ENCODE measurements at places on chromosomes 1 and 21. TPM values are rescaled to one million over a fixed set of nuclear protein-coding genes. Genes with fewer than 3 reads are reported as not detected.

DNA sequence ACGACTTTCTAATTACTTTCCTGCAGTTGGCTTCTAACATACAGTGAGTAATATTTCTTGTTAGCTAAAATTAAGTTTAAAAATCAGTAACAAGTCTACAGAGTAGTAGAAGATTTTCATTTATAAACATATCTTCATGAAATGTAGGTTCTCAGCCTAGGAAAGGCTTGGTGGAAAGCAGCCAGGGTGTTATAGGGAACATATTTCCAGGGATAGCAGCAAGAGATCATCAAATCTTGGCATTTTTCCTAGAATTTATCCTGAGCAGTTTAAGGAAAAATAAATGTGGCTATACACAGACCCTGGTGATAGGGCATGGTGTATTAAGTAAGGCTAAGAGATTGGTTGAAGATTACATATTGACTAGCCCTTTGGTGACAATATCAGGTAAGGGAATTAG lies 203.5 kb upstream of the NEGR1 start:
- peak; percentile 53 for DNase-seq
- no peak overlapping the region for H3K27ac ChIP-seq
- H3K36me3 ChIP-seq = no peaks in the 10 kb centered on the region
- H3K4me1 ChIP-seq = no peaks in the 10 kb centered on the region
- no peaks in the 10 kb centered on the region for H3K27me3 ChIP-seq

DNA sequence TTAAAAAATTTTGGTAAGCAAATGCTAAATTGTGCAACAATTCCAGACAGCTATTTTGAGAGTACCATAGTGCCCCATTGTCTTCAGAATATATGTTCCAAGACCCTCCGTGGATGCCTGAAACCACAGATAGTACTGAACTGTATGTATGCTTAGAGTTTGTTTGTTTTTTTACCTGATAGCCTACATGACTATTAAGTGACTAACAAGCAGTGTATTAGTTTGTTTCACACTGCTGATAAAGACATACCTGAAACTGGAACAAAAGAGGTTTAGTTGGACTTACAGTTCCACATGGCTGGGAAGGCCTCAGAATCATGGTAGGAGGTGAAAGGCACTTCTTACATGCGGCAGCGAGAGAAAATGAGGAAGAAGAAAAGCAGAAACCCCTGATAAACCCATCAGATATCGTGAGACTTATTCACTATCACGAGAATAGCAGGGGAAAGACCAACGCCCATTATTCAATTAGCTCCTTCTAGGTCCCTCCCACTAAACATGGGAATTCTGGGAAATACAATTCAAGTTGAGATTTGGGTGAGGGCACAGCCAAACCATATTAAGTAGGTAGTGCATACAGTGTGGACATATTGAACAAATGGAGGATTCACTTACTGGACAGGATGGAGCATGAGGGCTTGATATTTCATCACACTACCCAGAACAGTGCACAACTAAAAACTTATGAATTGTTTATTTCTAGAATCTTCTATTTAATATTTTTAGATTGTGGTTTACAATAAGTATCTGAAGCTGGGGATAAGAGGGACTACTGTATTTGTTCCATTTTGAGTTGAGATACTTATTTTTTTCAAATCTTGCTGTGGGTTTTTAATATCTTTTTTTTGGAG lies 78.5 kb downstream of the LHX9 start:
- peak overlapping the region; percentile 66 for H3K27ac ChIP-seq
- H3K36me3 ChIP-seq = no peaks in the 10 kb centered on the region
- no peaks in the 10 kb centered on the region for H3K4me1 ChIP-seq
- no peak overlapping the region for H3K4me3 ChIP-seq
- no peaks in the 10 kb centered on the region for H3K27me3 ChIP-seq

- H3K4me3 ChIP-seq = no peak overlapping the region
- no peak for DNase-seq
- H3K27me3 ChIP-seq = no peaks in the 10 kb centered on the region
- H3K27ac ChIP-seq = no peak overlapping the region
- no peaks in the 10 kb centered on the region for H3K4me1 ChIP-seq
These were observed 57.3 kb downstream of the OBSCN start for GRCh38 chr1:228265167-228265566.

The P3H1 gene
- 47.4 TPM for total RNA-seq

DNA sequence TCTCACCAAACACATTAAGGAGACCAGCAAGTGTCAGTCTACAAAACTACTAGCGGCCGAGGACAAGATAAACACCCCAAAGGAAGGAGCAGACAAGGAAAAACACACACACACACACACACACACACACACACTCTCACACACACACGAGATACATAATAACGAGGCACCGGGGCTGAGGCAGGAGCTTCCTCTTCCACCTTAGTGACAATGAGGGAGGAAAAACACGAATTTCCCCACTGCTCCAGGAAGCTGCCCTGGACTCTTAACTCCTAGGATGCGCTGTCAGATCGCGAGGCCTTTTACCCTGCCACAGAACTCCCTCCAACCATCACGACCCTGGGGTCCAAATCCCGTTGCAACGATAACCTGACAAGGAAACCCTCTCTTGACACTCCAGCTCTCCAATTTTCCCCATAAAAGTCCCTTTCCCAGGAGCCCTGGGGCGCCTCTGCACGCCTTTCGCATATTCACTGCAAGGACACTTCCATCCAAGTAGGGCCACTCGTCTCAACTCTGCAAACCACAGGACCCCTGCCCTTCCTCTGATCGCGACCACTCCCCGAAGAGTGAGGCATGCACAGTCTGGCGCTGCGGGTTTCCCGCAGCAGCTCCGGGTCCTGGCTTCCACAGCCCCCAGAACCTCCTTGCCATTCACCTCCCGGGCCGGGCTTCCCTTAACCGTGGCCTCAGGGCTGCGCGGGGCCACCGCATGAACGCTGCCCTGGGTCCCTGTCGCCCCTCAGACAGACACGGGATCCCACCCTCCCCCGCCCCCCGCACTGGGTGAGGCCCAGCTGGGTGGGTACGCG lies 581 bp downstream of the ETV3 start:
- DNase-seq = no peak
- H3K36me3 ChIP-seq = peaks cover 36% of the 10 kb centered on the region
- H3K27me3 ChIP-seq = no peaks in the 10 kb centered on the region

DNA sequence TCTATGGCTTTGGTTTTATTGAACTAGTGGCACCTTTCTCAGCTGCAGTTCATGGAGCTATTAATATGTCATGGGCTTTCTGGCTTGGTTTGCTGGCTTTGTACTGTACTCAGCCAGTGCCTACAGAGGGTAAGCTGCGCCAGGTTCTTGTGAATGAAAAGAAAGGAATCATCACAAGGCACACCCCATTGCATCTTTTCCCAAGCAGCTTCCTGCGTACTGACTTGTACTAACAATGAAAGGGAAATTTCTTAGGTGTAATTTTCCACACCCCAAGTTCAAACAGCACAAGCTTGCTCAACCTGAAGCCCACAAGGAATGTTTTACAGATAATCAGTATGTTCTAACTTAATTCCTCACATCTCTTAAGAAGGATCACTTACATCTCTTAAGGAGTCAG lies 78.0 kb upstream of the TNFSF18 start:
- no peak overlapping the region for H3K4me3 ChIP-seq
- no peak overlapping the region for H3K27ac ChIP-seq
- DNase-seq = no peak
- H3K27me3 ChIP-seq = no peaks in the 10 kb centered on the region

- H3K27me3 ChIP-seq = no peaks in the 10 kb centered on the region
- H3K4me1 ChIP-seq = no peaks in the 10 kb centered on the region
- DNase-seq = no peak
- no peaks in the 10 kb centered on the region for H3K36me3 ChIP-seq
These were observed 9.8 kb downstream of the UBASH3A start for GRCh38 chr21:42413500-42413899.

DNA sequence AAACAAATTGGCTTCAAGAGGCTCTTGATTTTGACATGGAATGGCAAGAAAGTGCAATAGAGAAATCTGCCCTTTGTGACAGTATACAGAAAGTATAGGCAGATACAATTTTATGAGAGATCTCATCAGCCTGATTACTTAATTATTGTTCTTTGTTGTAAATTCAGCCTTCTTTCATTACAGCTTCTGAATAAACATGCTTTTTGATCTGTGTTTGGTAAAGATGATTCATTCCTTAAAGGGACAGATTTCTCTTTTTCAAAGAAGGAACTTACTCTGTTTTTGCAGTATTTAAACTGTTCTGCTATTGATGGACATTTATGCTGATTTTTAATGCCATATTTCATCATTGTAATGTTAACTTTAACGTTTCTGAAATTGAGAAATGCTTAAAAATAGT lies 13.7 kb upstream of the MPC2 start:
- H3K36me3 ChIP-seq = no peaks in the 10 kb centered on the region
- H3K4me1 ChIP-seq = no peaks in the 10 kb centered on the region
- H3K4me3 ChIP-seq = no peak overlapping the region
- DNase-seq = no peak
- no peak overlapping the region for H3K27ac ChIP-seq

GRCh38 chr1:170221031-170221430 lies 75.3 kb downstream of the NTMT2 start:
- H3K27me3 ChIP-seq = no peaks in the 10 kb centered on the region
- no peaks in the 10 kb centered on the region for H3K4me1 ChIP-seq
- DNase-seq = no peak

The AURKAIP1 gene
- total RNA-seq = 127 TPM

DNA sequence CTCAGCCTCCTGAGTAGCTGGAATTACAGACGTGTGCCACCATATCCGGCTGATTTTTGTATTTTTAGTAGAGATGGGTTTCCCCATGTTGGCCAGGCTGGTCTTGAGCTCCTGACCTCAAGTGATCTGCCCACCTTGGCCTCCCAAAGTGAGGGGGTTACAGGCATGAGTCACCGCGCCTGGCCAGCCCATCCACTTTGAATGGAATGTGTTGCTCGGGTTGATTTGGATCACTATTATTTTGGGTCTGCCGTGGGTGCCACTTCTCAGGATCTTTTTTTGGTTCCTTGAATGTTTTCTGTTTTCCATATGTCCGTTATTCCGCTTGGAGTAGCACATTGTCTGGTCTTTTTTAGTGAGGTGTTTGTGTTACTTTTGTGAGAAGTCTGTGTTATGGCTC lies 17.0 kb downstream of the PCNT start:
- H3K4me3 ChIP-seq = no peak overlapping the region
- H3K27me3 ChIP-seq = no peaks in the 10 kb centered on the region
- no peak for DNase-seq
- H3K27ac ChIP-seq = no peak overlapping the region
- no peaks in the 10 kb centered on the region for H3K4me1 ChIP-seq

DNA sequence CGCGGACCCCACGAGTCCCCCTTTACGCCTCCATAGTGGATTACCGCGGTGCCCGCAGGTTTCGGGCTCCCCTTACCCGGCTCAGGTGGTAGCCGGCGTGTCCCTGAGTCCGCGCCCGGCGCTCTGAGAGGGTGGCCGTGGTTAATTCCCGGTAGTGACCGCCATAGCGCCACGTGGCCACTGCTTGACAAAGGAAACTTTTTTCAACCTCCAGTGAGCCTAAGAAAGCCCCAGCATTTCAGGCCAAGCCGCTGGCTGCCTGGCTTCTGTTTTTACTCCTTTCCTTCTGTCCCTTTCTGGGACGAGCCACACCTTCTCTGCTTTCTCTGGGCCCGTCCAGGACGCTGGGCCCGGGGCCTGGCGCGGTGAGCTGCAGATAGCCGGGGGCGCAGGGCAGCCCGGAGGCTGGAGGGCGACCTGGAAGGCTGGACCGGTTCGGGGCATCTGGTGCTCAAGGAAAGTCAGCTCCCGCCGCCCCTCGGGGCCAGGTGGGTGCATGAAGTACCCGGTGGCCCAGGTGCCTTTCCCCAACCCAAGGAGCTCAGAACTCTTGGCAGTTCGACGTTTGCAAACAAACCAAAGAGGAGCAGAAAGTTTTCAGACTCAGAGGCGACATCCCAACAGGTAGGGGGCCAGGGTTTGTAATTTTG lies 540 bp upstream of the C1orf198 start:
- no peaks in the 10 kb centered on the region for H3K27me3 ChIP-seq
- H3K27ac ChIP-seq = peak overlapping the region; percentile 82
- no peaks in the 10 kb centered on the region for H3K36me3 ChIP-seq
- H3K4me1 ChIP-seq = peaks cover 36% of the 10 kb centered on the region
- peak; percentile 80 for DNase-seq

GRCh38 chr1:22359427-22359826 lies 92.2 kb upstream of the ZBTB40 start:
- peaks cover 55% of the 10 kb centered on the region for H3K27me3 ChIP-seq
- no peak overlapping the region for H3K27ac ChIP-seq
- no peaks in the 10 kb centered on the region for H3K36me3 ChIP-seq
- no peak for DNase-seq

- H3K4me3 ChIP-seq = no peak overlapping the region
- no peak for DNase-seq
- H3K27me3 ChIP-seq = no peaks in the 10 kb centered on the region
- no peak overlapping the region for H3K27ac ChIP-seq
- H3K4me1 ChIP-seq = no peaks in the 10 kb centered on the region
These were observed 8.0 kb upstream of the ZNF362 start for GRCh38 chr1:33248244-33248643.

- no peaks in the 10 kb centered on the region for H3K36me3 ChIP-seq
- H3K4me3 ChIP-seq = no peak overlapping the region
- no peak for DNase-seq
- H3K27me3 ChIP-seq = no peaks in the 10 kb centered on the region
These were observed 172.8 kb upstream of the SAMSN1 start for GRCh38 chr21:14718951-14719350.

The SH2D1B gene
- total RNA-seq = 1.2 TPM

GRCh38 chr1:70767377-70767776 lies 280.2 kb downstream of the PTGER3 start:
- no peaks in the 10 kb centered on the region for H3K4me1 ChIP-seq
- DNase-seq = no peak
- H3K36me3 ChIP-seq = no peaks in the 10 kb centered on the region
- no peak overlapping the region for H3K4me3 ChIP-seq
- no peak overlapping the region for H3K27ac ChIP-seq

DNA sequence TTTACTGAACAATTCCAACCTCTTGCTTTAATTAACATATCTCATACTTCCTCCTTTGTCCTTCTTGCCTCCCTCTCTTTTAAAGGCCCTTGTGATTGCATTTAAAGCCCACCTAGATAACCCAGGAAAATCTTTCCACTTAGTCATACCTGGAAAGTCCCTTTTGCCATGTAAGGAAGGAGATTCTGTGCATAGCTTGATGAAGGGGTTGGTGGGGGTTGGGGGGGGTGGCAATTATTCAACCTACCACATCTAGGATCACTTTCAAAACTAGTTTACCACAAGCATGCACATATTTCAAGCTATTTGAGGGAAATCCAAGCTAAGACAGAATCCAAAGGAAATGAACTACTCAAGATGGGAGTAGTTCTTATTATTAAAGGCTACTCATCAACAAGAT lies 249.1 kb upstream of the PTBP2 start:
- no peaks in the 10 kb centered on the region for H3K27me3 ChIP-seq
- DNase-seq = no peak
- H3K4me3 ChIP-seq = no peak overlapping the region
- no peaks in the 10 kb centered on the region for H3K4me1 ChIP-seq
- no peaks in the 10 kb centered on the region for H3K36me3 ChIP-seq

The OR2L3 gene
- total RNA-seq = not detected

DNA sequence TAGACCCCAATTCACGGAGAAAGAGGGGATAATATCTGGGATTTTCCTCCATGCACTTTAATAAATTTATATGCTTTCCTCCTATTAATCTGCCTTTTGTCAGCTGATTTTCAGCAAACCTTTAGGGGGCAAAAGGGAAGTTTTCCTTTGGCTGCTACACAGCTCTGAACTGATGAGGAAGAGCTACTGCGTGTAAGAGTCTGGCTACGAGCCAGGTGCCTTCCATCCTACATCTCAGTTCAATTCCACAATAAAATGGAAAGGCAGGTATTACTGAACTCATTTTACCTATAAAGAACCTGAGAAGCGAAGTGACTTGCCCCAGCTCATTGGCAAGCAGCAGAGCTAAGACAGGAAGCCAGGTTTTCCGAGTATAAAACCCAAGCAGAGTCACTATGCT lies 28.3 kb upstream of the ZNF326 start:
- peaks cover 5% of the 10 kb centered on the region for H3K4me1 ChIP-seq
- no peaks in the 10 kb centered on the region for H3K36me3 ChIP-seq
- H3K27me3 ChIP-seq = no peaks in the 10 kb centered on the region
- no peak overlapping the region for H3K27ac ChIP-seq
- DNase-seq = no peak

The LDLRAD2 gene
- 0.26 TPM for total RNA-seq

The S100A12 gene
- total RNA-seq = 178 TPM

Measured in left lung (tissue), 14 donors.